ENCODE measurements at places on chromosomes 4 and X.

DNA sequence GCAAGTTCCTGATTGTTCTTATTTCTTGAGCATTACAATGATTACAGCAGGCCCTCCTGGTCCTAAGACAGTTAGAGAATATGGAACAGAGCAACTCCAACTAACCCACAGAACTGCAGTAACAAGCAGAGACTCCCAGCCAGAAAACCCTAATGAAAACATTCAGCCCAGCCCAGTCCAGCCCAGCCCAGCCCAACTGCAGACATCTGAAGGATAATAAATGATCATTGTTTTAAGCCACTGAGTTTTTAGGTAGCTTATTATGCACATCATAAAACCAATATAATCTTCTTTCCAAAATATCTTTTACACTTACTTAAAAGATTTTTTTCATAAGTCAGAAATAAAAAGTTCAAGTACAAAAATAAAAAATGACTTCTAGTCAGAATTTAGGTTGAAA lies 51.3 kb downstream of the SPOCK3 start:
- no peak for DNase-seq

- DNase-seq: no peak
These were observed 257.3 kb downstream of the ZIC3 start for GRCh38 chrX:137823257-137823656.

DNA sequence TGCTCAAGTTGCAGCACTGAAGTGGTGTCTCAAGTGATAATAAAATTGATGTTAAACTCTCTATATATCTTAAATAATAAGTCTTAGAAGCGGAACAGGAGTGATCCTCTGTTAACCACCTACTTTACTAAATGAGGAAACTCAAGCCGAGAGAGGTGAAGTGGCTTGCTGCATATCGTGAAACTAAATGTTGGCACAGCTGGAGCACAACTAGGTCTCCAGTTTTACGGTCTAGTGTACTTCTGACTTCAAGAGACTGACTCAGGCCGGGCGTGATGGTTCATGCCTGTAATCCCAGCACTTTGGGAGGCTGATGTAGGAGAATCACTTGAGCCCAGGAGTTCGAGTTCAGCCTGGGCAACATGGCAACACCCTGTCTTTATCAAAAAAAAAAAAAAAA lies 35.5 kb upstream of the PLS3 start:
- no peak for DNase-seq

GRCh38 chr4:138542191-138542776 lies 300.1 kb upstream of the SLC7A11 start:
- no peak for DNase-seq

DNA sequence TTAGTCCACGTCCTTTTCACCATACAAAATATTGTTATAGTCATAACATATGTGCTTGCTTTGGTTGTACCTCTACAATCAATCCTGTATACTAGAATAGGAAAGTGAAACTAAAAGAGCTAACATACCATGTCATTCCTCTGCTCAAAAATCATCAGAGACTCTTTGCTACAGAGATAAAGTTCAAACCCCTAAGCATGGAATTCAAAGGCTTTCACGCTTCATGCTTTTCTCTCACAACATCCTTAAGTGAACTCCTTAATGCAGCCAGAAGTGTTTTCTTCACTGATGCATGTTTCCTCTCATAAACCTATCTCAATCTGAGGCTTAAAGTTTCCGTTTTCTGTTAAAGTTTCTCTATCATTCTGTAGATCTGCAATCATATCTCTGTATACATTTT lies 744.6 kb upstream of the IGFBP7 start:
- DNase-seq: peak; percentile 27

GRCh38 chr4:72677265-72677664 lies 108.2 kb upstream of the ADAMTS3 start:
- DNase-seq: no peak

DNA sequence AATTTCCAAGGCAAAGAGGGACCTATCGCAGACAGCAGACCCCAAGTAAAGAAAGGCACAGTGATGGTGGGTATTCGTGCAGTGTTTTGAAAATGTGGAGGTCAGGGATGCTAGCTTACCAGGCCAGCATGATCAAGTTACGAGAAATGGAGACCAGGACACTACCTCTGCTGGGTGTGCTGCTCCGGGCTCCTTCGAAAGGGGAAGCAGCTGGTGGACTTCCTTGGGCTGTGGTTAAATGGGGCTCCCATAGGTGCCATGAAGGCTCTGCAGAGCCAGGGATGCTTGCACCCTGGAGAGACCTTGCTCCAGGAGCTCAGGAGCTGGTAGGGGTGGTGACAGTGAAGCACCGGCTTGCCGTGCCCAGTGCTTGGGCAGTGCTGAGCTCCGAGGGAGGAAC lies 68.8 kb downstream of the TBL1X start:
- no peak for DNase-seq

DNA sequence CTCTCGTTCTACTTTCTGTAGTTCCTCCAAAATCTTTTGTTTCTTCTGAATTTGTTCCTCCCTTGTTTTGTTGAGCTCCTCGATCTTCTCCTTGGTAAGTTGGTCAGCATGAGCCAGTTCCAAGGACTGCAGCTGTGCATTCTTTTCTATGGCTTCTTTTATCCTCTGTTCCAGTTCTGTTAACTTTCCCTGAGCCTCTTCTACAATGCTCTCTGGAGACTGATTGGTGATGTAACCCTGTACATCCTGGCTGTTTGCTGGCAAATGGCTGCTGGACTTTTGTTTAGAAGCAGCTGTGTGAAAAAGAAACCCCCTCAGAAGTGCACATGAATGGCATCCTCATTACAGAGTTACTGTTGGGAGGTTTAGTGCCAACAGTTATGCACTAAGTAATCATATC lies 70.5 kb upstream of the COX18 start:
- DNase-seq: no peak

GRCh38 chr4:8050555-8051206 lies 107.9 kb downstream of the ABLIM2 start:
- DNase-seq: no peak

- no peak for DNase-seq
These were observed 313.9 kb downstream of the CHIC1 start for GRCh38 chrX:73876911-73877310.

- no peak for DNase-seq
These were observed 3.2 kb downstream of the GBA3 start for GRCh38 chr4:22695917-22696316.
